ENCODE measurements at places on chromosomes 7 and 10.

DNA sequence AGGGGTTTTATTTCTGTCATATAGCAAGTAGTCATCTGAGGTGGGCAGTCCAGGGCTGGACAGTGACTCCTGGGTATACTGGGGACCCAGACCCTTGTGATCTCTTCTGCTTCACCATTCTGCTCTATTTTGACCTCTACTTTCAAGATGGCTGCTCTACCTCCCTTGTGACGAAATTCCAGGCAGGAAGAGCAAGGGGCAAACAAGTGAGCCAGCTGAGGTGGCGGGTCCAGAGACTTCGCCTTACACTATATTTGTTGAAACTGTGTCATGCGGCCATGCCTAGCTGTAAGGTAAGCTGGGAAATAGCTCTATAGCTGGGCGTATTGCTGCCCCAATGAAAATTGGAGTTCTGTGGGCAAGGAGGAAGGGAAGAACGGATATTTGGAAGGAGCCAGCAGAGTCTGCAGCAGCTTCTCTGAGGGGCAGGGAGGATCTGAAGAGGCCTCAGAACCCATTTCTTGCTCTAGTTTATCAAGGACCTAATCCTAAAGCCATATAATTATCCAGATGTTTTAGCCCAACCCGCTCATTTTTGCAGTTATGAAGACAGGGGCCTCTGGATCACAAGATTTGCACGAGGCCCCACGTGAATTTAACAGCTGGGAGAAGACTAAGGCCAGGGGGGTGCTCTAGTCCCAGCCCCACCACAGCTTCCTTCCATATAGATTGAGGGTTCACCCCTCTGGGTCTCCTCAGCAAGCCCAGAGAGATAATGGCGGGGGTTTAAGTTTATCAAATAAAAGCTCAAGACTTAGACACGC, 7.7 kb upstream of the CPA1 start:
- no peak for DNase-seq

- DNase-seq: no peak
These were observed 115.3 kb upstream of the BMPER start for GRCh38 chr7:33789871-33790630.

- no peak for DNase-seq
These were observed 256.3 kb upstream of the MAGI2 start for GRCh38 chr7:79709574-79710409.

DNA sequence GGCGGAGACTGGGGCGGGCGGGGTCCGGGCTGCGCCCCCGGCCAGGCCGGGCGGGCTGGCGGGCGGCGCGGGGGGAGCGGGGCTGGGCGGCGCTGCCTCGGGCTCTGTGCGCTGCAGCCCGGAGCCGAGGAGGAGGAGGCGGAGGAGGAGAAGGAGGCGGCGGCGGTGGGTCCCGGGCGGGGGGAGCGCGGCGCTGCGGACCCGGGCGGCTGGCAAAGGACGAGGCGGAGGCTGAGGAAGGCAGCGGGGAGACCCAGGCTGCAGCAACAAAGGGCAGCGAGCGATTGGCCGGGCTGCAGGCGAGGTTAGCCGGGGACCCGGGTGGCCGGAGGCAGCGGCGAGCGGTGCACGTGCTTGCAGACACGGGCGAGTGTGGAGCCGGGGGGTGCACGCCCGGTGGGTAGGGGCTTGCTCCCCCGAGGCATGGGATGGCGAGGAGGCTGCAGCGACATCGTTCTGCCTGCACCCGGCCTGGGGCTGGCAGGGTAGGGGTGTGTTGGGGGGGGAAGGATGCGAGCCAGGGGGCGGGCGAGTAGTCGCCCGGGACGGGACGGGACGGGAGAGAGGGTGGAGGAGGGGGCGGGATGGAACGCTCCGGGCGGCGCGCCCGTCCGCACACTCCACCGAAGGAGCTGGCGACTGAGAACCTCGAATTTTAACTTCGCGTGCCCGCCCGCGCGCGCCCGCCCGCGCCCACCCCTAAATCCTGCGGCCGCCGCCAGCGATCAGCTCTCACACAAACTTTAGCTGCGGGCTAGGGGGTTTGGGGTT, 844 bp upstream of the KAT6B start:
- DNase-seq: peak; percentile 52

DNA sequence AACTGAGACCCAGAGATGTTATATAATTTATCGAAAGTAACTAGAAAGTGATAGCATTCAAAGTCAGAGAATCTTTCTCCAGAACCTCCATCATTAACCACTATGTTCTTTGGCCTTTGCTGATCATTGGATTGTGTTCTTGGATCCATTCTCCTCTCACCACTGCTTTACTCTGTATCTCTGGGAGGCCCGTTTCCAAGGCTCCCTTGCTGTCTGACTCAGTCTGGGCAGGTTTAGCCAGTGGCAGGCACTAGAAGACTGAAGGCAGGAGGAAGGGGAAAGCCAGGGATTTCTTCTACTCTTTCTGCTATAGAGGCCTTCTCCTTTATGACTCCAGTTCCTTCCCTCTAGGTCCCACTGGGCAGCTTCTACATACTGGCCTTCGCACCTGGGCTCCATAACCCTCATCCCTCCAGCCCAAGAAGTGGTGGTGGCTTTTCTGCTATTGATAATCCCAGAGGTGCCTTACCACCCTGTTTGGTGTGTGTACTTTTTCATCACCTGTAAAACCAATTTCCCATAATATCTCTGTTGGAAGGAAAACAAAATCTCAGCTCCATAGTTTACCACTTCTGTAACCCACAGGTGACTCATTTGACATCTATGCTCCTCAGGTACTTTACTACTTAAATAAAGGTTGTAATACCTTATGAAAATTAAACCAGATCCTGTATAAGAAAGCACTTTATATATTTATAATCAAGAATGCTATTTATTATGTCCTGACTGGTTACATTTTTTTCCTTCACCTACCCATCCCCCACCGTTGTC, 36.0 kb downstream of the BCAP29 start:
- no peak for DNase-seq

GRCh38 chr10:5685764-5686240, 1.2 kb downstream of the TASOR2 start:
- no peak for DNase-seq

DNA sequence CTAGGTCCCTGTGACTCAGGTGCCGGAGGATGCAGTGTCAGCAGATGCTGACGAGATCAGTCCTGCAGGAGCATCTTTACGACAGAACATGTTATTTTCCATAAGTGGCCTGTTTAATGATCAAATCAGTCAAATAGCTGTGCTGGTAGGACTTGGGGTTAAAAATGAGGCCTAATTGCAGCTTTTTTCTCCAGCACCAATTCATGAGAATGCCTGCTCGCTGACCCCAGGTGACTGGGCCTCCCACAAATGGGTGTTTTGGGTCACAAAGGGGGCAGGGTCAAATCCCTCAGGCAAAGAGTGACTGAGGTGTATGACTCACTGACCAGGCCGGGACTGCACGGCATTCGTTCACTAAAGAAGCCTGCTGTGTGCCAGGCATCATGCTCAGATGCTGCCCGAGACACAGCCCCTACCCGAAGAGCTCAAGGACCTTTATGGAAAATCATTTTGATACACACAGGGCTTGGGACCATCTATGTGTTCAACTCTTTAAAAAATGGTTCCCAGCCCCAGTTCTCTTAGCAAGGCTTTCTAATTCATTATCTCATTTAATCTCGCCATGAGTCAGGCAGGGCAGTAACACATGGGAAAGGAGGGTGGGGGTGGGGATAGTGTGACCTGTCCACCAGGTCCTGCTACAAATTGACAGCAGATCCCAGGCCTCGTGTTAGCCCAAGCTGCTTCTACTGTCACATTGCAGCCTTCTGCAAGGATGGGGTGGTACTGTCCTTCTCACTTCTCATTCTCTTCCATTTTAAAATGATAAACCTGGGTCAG, 21.1 kb downstream of the ZNF775 start:
- DNase-seq: no peak

DNA sequence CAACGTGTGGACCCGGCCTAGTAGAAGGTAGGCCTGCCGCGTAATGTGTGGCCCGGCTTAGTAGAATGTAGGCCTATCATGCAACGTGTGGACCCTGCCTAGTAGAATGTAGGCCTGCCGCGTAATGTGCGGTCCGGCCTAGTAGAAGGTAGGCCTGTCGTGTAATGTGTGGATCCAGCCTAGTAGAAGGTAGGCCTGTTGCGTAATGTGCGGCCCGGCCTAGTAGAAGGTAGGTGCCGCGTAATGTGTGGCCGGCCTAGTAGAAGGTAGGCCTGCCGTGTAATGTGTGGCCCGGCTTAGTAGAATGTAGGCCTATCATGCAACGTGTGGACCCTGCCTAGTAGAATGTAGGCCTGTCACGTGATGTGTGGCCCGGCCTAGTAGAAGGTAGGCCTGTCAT, 11.9 kb upstream of the GTPBP4 start:
- DNase-seq: no peak

- no peak for DNase-seq
These were observed 165.5 kb downstream of the MDFIC start for GRCh38 chr7:115087437-115087836.

- no peak for DNase-seq
These were observed 72.1 kb downstream of the GRB10 start for GRCh38 chr7:50710441-50711154.

- DNase-seq: no peak
These were observed 5.4 kb upstream of the PRF1 start for GRCh38 chr10:70607936-70608335.

- DNase-seq: no peak
These were observed 175.9 kb downstream of the ANKRD30A start for GRCh38 chr10:37301271-37301670.

- DNase-seq: no peak
These were observed 107.1 kb downstream of the TEX36 start for GRCh38 chr10:125575843-125576242.

DNA sequence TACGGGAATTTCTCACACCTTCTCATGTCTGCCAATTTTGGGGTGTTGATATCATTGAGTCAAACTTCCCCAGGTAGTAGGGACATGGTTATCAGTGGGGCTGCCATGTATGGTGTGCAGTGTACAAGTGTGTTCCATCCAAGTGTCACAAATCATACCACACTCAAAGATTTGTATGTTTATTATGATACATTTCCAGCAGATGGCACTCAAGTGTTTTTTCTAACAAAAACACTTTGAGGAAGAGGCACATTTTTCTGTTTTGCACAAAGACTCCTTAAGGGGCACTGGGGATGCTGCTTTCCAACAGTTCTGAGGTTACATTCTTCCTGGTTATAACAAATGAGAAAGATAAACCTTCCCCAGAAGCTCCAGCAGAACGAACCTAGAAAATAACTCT, 414.5 kb downstream of the REEP3 start:
- DNase-seq: no peak

DNA sequence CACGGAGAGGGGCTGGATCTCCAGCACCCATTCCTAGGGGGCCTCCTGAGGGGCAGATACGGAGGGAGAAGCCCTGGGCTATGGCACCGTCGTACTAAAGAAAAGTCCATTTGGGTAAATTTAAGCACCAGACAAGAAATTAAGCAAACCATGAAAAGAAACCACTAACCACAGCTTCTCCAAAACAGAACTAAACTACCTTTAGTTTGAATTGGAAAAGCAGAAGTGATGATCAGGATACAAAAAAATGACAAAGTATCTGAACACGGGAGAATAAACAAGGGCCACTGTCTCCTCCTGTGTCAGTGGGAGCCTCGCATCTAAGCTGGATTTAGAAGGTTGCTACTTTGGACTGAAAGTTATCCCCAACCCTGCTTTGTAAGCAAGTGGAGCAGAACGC, 69.1 kb downstream of the DIP2C start:
- no peak for DNase-seq

- DNase-seq: no peak
These were observed 9.4 kb upstream of the NRG3 start for GRCh38 chr10:81865581-81865980.

GRCh38 chr7:139777133-139777891, 486 bp downstream of the HIPK2 start:
- DNase-seq: peak; percentile 41

- DNase-seq: no peak
These were observed 166.9 kb downstream of the PAXIP1 start for GRCh38 chr7:154836021-154836448.

GRCh38 chr10:12349629-12350166, 351 bp downstream of the CAMK1D start:
- no peak for DNase-seq

GRCh38 chr10:7908541-7909210, 90.4 kb downstream of the TAF3 start:
- no peak for DNase-seq

DNA sequence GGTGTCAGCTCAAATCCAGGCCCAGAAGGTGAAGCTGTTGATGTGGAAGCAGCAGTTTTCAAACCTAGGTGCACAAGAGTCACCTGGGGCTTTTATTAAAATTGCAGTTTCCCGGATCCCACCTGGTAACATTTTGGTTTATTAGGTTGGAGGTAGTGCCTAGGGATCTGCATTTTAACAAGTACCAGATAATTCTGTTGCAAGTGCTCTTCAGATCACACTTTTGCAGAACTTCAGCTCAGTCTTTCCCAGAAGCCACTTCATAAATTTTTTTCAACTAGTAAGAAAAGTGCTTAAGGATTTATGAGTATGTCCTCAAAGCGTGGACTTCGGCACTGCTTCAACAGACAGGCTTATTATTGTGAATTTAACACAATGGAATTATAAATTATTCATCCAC, 213.8 kb downstream of the ADRA2A start:
- DNase-seq: no peak

DNA sequence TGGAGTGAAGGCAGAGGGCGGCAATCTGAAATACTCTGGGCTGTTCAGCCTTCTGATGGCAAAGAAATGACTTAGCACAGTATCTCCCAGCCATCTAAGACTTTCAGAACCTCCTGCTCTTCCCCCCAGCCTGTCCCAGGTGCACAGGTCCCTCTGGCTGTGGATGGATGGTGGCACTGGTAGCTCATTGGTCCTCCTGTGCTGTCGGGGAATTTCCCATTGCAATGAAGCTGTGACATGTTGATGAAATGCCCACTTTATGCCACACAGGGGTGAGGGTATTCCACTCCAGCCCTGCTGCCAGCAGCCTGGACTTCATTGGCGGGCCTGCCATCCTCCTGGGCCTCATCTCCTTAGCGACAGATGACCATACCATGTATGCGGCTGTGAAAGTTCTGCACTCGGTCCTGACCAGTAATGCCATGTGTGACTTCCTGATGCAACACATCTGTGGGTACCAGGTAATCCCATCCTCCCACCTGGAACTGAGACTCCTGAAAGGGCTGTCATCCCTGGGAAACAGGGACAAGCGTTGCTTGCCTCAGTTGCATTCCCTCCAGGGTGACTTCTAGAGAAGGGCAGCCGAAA, 105.9 kb downstream of the WDFY4 start:
- no peak for DNase-seq

GRCh38 chr10:113035732-113036312, 85.8 kb downstream of the TCF7L2 start:
- no peak for DNase-seq

- no peak for DNase-seq
These were observed 444.2 kb upstream of the C7orf33 start for GRCh38 chr7:148146346-148146745.
